ENCODE measurements at places on chromosomes 3 and 15.

DNA sequence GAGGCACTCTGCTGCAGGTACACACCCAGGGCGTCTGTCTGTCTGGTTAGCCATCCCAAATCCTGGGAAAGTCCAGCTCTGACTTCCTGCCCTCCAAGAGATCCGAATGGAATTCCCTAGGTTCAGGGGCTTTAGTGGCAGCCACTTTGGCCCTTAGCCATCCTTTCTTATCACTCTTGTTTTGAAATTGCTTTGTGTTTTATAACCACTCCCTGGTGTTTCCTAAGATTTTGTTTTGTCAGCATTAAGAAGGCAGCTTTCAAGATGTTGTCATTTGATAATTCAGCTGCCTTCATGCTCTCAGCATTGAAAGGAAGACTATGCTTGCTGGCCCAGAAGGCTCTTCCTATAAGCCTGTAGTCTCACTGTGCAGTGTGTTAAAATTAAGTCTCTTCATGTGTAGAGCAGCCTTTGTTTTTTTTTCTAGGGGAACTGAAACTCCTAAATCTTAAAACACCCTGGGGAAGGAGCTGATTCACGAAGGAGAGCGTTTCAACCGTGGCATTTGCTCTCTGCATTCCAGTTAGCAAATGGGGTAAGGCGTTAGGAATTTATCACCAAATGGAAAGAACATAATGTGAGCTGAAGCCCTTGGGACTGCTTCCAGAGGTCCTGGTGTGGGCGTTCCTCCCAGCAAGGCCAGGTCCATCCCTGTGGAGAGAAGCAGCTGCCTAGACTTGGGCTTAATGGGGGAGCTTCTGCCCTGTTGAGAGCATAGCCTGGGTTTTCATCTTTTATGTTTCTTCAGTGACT lies 14.2 kb upstream of the CLEC3B start:
- DNase-seq = peak; percentile 52

DNA sequence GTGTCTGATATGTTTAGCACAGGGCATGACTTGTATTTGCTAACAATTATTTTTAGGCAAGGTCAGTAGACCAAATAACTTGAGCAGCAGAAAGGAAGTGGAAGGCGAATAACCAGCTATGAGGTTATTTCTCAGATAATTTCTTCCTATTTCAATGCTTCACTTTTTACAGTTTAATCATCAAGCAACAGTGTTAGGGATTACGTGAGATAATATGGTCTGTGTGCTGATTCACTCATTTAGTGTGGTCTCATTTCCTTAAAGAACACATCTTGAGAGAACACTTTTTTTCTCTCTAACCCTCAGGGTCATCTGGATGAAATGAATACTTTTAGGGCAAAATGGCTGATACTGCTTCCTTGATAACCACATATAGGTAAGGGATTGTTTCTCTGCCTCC lies 126.0 kb upstream of the CCNL1 start:
- DNase-seq = no peak

DNA sequence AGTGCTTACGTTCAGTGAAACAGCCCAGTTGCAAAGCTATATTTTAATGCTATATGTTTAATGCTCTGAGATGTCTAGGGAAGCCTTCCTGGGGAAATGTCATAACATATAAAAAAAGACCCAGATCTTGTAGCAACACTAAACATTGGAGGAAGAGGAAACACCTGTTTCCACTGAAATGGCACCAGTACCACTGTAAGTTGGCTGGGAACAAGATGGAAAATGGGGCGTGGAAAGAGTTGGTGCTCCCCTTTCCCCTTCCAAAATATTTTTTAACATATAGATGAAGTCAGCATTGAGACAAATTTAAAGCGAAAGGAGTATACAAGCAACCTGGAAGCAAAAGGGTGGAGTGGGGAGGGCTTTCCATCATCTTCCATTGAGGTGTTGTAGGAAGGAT lies 289.9 kb upstream of the COL8A1 start:
- no peak for DNase-seq

- DNase-seq = no peak
Measured at GRCh38 chr3:110164632-110165369, 827.5 kb upstream of the DPPA4 start.

GRCh38 chr15:39331584-39331983 lies 249.3 kb upstream of the THBS1 start:
- no peak for DNase-seq

DNA sequence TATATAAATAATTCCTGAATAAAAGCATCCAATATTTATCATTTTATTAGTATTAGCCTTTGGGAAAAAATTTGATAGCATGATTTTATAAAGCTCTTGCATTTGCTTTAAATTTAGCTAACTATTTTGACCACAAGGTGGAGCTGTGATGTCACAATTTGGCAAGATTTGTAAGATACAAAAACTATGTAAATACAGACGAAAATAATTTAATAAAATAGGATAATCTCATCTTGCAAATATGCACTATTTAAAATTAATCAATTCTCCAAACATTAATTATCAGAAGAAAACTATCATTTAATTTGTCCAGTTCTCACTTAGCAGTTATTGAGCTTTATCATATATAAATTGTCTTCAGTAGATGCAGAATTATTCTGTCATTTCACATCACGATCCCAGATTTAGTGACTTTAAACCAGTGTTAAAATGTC lies 95.4 kb downstream of the PLOD2 start:
- no peak for DNase-seq

- no peak for DNase-seq
Measured at GRCh38 chr15:68311464-68311835, 33.9 kb downstream of the FEM1B start.

DNA sequence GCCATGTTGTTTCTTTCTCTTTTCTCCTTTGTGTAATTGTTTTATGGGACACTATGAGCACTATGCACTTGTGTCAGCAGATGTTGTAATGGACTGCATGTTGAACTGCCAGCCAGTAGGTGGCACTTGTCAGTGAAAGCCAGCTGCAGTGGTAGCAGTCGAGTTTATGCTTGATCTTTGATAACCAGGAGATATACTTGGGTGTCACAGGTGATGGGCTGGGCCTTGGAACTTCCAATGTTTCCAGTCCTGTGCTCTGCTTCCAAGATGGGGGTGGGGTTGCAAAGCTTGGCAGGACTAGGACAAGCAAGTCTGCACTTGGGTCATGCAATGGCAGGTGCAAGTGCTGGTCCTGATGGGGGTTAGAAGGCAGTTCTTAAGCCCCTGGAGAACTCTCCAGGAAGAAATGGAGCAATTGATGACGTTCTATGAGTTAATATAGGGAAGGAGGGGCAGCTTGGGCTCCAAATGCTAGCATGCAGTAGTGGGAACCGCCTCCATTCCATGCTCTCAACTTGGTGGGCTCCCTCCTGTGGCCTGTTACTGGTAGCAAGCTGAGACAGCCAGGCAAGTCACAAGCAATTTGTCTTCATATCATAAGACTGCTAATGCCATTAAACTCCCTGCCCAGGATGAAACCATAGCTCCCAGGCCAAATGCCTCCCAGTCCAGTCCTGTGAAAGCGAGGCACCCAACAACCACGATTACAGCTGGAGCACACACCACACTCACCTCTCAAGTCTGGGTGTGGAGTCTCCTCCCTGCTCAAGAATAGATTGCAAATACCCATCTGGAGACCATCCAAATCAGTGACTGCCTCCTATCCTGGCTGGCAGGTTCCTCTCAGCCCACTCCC lies 287.2 kb downstream of the CGGBP1 start:
- DNase-seq = peak; percentile 26

DNA sequence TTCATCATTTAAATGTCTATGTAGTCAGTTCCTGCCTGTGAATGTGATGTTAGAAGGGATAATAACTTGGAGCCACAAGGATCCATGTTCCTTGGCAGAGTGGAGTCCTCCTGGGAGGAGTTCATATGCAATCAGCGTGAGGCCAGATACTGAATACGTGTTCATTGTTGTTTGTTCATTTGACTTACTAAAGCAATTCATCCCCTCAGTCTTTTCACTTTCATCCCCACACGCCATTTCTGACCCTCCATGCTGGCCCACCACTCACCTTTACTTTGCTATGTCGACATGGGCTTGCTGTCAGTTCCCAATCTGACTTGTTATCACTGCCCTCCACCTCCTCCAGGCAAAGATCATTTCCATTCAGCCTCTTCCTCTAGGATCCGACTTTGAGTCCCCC lies 91.8 kb downstream of the SSR3 start:
- no peak for DNase-seq

DNA sequence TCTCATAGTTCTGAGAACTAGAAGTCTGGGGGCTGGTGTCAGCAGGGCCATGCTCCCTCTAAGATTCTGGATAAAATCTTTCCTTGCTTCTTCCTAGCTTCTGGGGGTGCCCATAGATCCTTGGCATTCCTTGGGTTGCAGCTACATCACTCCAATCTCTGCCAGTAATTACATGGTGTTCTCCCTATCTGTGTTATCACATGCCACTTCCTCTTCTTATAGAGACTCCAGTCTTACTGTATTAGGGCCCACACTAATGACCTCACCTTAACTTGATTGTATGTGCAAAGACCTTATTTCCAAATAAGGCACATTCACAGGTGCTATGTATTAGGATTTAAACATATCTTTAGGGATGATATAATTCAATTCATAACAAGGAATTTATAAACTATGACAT lies 618.5 kb downstream of the FGF12 start:
- no peak for DNase-seq

DNA sequence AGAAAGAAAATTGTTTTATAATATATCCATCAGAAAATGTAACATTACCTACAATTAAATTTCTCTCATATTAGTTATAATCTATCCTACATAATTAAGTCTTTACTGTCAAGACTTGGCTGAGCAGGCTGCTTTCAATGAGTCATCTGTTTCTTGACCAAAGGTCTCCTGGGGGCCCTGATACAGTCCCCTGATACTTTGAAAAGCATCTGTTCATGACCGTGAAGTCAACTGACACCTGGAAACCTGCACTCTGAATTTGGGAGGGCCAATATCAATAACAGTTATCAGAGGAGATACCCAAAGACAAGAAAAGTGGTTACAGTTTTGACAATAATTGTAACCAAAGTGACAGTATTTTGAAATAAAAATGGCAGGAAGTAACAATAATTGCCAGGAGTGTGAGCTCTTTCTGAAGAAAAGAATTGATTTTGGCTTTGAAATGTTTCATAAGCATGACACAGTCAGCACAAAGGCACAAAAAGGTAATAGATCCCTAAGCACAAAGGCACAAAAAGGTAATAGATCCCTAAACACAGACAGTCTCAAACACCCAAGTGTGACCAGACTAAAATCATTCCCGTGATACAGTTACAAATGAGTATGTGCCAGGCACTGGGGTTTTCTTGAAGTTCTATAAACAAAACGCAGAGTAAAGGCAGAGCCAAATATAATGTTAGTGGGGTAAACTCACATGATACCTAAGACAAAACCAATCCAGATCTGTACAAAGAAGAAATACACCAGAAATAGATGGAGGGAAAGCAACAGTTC lies 260.7 kb downstream of the PLOD2 start:
- peak; percentile 16 for DNase-seq
